ENCODE measurements at places on chromosomes 1 and 21.

DNA sequence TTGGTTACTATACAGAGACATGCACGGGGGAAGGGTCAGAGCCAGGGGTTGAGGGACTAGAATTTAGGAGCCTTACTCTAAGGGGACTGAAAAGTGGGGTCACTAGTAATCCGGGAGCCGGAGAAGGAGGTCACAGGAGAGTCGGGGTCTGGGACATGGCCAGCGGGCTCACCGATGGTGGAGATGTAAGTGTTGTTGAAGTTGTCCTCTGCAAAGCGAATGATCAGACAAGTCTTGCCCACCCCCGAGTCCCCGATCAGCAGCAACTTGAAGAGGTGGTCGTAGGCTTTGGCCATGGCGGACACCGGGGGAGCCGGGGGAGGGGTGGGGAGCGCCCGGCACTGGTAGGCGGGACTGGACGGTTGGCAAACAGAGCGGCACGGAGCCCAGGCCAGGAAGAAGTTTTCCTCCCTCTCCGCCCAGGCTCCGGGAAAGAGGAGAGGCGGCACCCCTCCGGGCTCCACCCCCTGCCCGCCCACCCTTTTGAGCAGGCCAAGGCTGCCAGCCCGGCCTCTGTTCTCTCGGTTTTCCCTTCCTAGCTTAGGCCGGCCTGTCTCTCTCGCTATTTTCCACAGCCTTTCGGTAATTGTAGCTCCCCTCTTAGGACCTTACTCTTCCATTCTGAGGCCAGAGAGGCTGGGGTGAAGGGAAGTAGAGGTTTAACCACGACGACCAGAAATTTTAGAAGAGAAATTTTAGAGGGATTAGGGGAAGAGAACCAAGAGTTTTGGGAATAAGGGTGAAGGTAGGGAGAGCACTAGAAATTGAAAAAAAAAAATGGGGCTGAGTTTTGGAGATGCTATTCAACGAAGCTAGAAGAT lies at the start of gene RAB13:
Gene RAB13 (minus strand): TSS at position 399 of the 821 bp plus-strand sequence. CDS start 103 bp downstream, at position 296.
- no peak for DNase-seq

DNA sequence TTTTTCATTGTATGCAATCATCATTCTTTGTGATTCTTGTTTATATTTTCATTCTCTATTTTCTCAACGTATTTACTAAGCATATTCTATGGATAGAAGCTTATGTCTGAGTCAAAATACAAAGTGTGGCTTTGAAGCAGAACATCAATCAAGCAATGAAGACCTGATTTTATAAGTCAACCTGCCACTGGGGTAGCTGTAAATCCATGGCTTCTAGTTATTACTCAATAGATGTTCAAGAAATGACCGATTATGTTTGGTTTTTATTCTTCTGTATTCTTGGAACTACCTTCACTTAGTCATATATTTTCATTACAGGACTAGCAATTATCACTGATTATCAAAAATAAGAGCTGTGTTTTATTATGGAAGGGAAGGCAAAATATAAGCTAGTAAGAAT lies 20.5 kb upstream of the PTGS2 start:
- DNase-seq = no peak

DNA sequence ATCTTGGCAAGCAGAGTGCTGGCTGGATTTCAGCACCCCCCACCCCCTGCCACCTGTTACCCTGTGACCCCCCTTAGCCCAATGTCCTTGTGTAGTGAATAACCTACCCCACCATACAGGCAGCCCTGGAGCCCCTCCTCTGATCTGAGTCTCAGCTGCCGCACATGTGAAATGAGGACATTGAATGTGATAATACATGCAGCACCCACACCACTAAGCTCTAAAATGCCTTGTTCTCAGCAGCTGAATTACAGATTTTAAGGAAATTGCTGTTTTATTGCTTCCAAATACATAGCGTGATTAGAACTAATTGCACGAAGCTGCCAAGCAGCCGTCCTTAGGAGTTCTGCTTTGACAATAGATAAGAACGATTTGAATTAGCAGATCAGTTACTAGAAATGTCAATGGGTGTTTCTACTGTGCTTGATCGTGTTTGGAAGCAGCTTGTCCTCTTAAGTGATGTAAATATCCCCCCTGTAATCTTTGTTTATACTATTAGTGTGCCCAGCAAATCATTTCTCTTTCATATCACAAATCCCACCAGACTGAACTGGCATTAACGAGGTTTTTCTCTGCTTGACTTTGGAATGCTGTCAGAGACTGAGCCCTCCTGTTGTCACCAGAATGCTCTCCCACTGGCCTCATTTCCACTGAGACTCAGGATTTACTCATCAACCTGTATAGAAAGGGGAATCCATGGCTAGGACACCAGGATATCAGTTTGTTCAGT lies 4.9 kb downstream of the SLAMF8 start:
- no peak for DNase-seq

GRCh38 chr21:38075833-38076587 lies 159.8 kb upstream of the KCNJ6 start:
- no peak for DNase-seq

GRCh38 chr1:220378571-220379302 lies 106.5 kb upstream of the RAB3GAP2 start:
- DNase-seq = no peak

DNA sequence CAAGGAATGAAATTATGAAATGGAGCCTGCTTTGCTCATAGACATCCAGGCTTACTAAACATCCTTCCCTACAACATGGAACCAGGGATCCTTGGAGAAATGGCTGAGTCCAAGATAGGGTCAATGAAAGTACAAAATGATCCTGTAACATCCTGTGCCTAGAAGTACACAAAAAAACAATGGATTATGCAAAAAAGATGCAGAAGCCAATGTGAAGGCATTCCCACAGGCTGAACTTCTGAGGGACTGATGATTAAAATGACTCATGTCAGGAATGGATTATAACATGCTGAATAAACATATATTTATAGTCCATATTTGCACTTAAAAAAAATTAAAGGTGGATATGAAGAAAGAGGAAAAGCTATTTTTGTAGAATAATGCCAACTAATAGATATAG lies 10.4 kb upstream of the HOOK1 start:
- no peak for DNase-seq

- no peak for DNase-seq
Measured at GRCh38 chr1:115426956-115427355, 88.9 kb upstream of the NGF start.

DNA sequence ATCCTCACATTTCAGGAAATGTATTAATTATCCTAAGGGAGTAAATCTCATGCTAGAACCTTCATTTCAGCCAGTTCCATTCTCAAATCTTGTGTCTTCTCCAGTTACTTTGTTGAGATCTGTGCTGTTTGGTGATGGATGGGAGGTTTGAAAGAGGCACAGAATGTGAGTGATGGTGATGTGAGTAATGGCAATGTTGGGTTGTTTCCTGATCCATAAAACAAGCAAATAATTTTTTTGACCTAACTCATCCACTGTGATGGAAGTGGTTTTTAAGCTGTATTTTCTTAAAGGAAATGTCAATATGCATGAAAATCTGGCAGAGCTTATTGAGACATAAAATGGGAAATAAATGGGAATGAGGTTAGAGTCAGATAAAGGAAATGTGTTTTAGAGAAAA lies 214.7 kb downstream of the CHRM3 start:
- DNase-seq = no peak

DNA sequence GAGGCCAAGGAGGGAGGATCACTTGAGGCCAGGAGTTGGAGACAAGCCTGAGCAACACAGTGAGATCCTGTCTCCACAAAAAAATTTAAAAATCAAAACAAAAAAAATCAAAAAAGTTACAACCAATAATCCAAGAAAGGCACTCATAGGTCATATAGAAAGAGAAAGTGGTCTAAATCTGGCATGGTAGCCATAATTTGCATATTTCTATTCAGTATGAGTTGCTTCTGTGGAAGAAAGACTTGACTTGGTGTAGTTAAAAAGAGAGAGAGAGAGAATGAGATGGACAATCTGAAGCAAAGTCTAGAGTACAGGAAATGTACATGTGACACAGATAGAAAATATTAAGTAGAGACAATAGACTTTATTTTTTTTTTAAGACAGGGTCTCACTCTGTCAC lies 22.5 kb downstream of the JMJD4 start:
- no peak for DNase-seq

DNA sequence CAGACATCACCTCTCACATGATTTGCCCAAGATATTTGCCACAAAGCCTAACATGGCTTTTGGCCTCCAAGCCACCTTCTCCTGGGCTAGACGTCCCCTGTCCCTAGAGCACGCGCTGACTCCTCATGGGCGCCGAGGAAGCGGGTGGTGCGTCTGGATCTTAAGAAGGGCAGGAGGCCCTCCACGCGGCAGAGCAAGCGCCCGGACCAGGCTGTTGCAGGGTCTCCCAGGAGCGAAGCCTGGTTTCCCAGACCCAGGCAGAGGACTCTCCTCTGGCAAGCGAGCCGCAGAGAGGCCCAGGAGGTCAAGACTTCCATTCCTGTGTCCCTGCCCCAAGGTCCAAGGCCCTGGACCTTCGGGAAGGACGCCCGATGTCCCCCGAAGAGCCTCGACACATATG lies 101.7 kb upstream of the TTC34 start:
- DNase-seq = no peak
